ENCODE measurements at places on chromosomes 2 and 18.

DNA sequence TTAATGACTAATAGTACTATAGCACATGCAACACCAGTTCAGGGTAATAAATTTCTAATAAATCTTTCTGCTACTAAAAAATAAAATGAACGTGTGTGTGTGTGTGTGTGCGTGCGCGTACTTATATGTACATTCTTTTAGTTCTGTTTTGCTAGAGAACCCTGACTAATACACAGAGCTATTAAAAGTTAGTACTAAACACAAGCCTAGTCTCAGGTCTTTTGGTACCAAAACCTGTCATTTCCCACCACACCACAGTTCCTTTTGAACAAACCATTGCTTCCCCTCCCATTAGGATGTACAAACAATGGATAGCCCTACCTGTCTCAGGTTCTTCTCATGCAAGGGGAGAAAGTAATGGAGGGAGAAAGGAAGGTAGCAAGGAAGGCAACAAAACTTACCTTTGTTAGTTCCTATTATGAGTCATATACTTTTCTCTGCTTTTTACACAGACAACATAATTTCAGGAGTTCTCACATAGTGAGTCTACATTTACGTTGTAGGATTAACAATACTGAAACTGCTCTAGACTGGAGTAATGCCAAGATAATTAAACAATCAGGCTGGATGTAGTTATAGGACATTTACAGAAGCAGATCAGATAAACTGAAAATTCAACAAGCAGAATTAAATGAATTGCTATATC is 427.2 kb downstream of the KCNJ3 start:
- DNase-seq: no peak

DNA sequence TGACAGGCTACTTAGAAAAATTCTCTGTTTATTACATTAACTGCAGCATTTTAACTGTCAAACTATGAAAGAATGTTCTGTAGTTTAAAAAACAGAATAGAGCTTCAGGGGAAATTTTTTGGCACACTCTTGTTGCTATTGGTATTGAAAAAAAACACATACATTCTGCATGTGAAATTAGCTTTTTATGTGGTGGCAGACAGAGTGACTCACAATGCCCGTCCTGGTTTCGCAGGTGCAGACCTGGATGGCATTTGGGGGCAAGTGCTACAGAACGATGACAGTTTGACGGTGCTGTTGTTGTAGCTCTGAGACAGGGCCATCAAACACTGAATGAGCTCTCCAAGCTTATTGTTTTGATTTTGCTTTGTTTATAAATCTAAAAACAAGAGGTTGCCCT is 105.0 kb upstream of the MAP3K20 start:
- peak; percentile 29 for DNase-seq

GRCh38 chr2:99662761-99663341 is 173.0 kb upstream of the REV1 start:
- DNase-seq: no peak

- no peak for DNase-seq
Observed at GRCh38 chr2:185318271-185318724, 420.3 kb upstream of the FSIP2 start.

DNA sequence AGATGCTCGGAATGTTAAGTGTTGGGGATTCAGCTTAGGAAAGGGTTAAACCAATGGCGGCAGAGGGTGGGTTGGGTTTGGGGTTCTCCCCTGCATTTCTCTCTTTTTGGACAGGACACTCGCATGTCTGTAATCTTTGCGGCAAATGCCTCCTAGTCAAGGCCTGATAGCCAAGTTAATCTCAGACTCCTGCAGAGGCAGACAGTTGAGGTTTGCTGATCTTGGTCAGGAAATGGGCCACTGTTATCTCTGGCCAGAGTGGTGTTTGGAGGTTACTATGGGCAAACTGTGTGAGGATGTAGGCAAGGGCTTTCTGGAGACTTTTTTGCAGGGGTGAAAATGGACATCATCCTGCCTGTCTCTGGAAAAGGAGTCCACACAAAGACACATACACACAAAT is 188.8 kb downstream of the SETBP1 start:
- no peak for DNase-seq
